ENCODE measurements at places on chromosomes 2 and 18.

GRCh38 chr2:3142961-3143571 is 234.6 kb downstream of the EIPR1 start:
- no peak for DNase-seq

DNA sequence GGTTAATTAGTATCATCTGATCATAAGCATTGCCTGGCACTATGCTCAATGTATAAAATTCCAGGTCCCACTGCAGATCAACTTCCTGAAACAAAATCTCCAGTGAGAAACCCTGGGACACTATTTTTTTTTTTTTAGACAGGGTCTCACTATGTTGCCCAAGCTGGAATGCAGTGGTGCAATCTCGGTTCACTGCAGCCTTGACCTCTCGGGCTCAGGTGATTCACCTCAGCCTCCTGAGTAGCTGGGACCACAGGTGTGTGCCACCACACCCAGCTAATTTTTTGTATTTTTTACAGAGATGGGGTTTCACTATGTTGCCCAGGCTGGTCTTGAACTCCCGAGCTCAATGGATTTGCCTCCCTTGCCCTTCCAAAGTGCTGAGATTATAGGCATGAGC is 31.1 kb downstream of the DTNB start:
- DNase-seq = no peak

- no peak for DNase-seq
Measured at GRCh38 chr2:240627736-240628506, 2.6 kb downstream of the GPR35 start.

GRCh38 chr2:210546424-210547208 is 9.8 kb upstream of the CPS1 start:
- DNase-seq = no peak

- no peak for DNase-seq
Measured at GRCh38 chr2:111111101-111111755, 9.5 kb upstream of the BCL2L11 start.

- no peak for DNase-seq
Measured at GRCh38 chr2:231418820-231419640, 23.5 kb downstream of the B3GNT7 start.

GRCh38 chr2:62660582-62661262 is 44.8 kb upstream of the EHBP1 start:
- no peak for DNase-seq

DNA sequence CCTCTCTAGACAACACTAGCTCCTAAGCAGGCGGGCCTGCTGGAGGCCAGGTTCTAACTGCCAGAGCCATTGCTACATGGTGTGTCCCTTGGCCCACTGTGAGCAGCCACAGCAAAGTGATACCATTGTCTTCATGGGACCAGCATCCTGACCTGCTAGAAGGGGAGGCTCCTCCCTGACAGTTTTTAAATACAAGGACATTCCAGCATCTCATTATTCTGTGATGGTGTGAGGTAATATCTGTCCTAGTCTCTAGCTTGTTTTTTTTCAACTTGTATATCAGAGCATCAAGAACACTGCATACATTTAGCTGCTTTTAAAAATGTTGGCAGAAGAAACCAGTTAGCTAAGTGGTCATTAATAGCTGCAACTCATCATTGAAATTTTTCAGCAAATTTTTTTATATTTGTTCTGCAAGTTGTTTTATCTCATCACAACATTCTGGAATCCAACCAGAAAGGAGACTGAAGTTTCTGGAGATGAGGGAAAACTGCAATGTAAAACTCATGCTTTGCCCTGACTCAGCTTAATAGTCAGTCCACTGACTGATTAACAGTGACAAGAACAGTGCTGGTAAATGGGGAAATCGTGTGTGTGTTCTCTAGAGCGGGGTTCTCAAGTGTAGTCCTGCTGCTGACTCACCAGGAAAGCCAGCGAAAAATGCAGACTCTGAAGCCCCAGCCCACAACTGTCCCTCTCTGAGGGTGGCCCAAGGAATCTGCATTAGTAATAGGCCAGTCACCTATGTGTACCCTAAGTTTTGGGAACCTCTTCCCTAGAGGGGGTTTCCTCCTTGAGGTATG is 17.8 kb downstream of the MAPRE3 start:
- DNase-seq = no peak

GRCh38 chr2:132670496-132671150 is 618 bp upstream of the LYPD1 start:
- no peak for DNase-seq

DNA sequence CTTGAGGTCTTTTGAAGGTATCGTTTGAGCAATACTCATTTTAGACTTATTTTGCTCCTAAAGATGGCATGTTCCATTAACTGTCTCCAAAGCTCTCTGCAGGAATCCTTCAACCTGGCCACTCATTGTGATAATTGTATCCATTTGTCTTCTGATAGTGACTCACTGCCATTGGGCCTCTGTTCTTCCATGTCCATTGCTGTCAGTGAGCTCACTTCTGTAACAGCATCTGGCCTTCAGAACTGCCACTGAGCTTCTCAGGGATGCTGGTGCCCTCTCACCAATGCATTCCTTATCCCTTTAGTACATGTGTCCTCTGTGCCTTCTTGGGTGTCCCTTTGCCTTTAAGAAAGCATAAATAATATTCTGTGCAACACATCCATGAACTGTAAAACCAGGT is 71.6 kb downstream of the MREG start:
- no peak for DNase-seq
